Testis (tissue), 5 donors: ENCODE measurements at places on chromosomes 3 and 15. TPM values are rescaled to one million over a fixed set of nuclear protein-coding genes. Genes with fewer than 3 reads are reported as not detected.

The ADAMTS7 gene
- 11.9 TPM for total RNA-seq

The CYP1A2 gene
- total RNA-seq, result 0.12 TPM

The CILP gene
- total RNA-seq, result 27.1 TPM

The GOLGA8K gene
- 25.8 TPM for total RNA-seq

The PRSS50 gene
- 6.2 TPM for total RNA-seq

The ATP13A5 gene
- 0.16 TPM for total RNA-seq

DNA sequence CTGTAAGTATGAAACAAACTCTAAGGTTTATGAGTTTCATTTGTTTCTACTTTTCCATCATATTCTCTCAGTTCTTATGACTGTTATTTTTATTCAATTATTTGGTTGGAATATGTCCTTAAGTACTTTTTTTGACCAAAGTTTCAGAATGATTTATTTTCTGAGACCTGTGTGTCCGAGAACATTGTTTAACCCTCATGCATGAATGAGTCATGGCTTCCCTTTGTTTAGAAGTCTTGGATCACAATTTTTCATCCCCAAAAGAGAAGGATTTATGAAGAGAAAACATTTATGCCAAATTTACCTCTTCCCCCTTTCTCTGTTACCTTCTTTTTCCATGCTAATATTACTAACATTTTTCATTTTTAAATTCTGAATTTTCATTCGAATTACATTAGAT, 518.0 kb upstream of the NR2F2 start:
- no peak overlapping the region for H3K4me3 ChIP-seq
- H3K36me3 ChIP-seq, result no peaks in the 10 kb centered on the region
- no peak overlapping the region for H3K27ac ChIP-seq
- no peak for DNase-seq
- H3K4me1 ChIP-seq, result no peaks in the 10 kb centered on the region
- H3K27me3 ChIP-seq, result no peaks in the 10 kb centered on the region

DNA sequence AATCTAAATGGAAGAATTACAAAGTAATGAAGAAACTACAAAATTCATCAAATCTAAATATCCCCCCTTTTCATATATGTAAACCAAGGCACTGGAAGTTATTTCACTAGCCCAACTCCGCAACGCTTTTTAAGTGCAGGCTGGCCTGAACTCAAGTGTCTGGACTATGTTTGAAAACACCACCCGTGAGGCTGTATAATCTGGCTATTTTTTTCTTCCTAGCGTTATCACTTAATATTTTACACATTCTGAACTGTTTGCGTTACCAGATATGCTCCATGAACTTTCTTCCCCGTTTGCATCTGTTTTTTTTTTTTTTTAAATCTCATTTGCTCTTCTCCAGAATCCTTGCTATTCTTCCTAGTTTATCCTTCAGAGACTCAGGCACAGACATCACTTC, 619.5 kb upstream of the CBLB start:
- no peak overlapping the region for H3K4me3 ChIP-seq
- no peaks in the 10 kb centered on the region for H3K36me3 ChIP-seq
- H3K4me1 ChIP-seq, result no peaks in the 10 kb centered on the region
- no peak for DNase-seq
- H3K27ac ChIP-seq, result no peak overlapping the region
- no peaks in the 10 kb centered on the region for H3K27me3 ChIP-seq

GRCh38 chr3:88936831-88937230, 170.6 kb upstream of the EPHA3 start:
- no peaks in the 10 kb centered on the region for H3K27me3 ChIP-seq
- H3K27ac ChIP-seq, result no peak overlapping the region
- no peak for DNase-seq
- no peak overlapping the region for H3K4me3 ChIP-seq
- no peaks in the 10 kb centered on the region for H3K4me1 ChIP-seq
- no peaks in the 10 kb centered on the region for H3K36me3 ChIP-seq

GRCh38 chr3:178182337-178182779, 353.9 kb upstream of the KCNMB2 start:
- no peaks in the 10 kb centered on the region for H3K27me3 ChIP-seq
- H3K27ac ChIP-seq, result no peak overlapping the region
- no peaks in the 10 kb centered on the region for H3K36me3 ChIP-seq
- DNase-seq, result peak; percentile 14

DNA sequence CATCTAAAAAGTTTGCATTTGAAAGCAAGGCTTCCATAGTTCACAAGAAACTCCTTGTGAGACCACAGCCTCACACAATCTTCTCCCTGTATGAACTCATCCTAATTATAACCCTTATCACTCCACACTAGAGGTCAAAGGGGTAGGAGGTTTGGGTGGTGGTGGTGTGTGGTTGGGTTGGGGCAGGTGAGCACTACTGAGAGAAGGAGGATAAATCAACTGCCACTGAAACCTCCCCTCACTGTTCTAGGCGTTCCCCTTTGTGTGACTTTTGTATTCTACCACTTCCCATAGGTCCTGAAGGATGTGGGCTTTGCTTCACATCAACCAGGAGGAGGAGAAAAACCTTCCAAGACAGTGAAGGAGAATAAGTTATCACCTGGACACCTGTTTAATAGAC, 6.4 kb upstream of the AGBL1 start:
- no peak overlapping the region for H3K27ac ChIP-seq
- H3K4me3 ChIP-seq, result no peak overlapping the region
- no peaks in the 10 kb centered on the region for H3K36me3 ChIP-seq
